ENCODE measurements at places on chromosomes 13 and 19.

DNA sequence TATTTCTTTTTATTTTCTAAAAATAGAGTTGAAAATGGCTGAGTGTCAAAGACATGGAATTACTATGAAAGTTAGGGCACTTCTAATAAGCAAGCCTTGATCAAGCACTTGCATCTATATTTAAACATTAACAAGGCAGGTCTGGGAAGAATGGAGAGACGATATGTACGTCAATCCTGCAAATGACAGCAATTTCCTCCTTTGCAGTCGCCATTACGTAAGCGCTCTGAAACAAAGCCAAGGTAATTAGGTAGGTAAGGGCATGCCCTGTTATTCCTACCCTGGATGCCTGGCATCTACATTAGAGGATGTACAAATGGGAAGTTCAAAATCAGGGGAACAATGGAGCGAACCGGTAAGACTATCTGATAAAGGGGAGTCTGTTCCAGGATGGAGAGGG is 664.0 kb upstream of the ARGLU1 start:
- DNase-seq: no peak

DNA sequence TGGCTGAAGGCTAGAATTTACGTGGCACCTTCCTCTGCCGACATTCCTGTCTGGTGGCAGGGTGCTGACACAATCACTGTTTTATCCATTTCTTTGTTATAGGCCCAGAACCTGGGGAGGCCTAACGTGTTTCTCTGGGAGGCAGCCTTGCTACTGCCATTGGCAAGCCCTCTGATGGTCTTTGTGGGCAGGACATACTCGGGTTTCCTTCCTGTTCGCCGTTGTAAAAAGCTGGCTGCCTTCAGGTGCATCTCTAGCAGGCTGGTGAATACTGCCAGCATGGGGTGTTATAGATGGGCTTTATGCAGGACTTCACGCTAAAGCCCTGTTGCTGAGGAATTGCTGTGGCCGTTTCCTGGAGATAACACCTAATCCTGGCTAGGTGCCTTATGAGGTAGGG is 28.1 kb downstream of the B3GLCT start:
- DNase-seq: no peak

GRCh38 chr19:32176591-32176990 is 168.8 kb upstream of the ZNF507 start:
- no peak for DNase-seq

DNA sequence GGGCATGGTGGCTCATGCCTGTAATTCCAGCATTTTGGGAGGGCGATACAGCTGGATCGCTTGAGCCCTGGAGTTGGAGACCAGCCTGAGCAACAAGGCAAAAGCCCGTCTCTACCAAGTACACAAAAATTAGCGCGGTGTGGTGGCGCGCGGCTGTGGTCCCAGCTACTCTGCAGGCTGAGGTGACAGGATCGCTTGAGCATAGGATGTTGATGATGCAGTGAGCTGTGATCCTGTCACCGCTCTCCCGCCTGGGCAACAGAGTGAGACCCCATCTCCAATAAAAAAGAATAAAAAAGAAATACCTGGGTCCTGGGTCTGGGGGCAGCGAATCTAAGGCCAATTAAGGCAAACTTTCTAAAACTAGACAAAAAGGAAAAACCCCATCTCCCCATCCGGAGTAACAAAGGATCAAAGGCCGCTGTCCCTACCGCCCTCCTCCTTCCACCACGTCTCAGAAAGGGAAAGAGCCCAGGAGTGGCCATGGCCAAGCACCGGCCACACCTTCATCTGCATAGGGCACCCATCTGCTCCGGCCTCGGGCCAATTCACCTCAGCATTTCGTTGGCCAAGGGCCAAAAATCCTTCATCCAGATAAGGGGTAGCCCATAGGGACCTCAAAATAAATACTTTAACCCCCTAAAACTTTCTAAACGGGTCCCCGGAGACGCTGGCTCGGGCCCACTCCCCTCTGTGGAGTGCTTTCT is 851 bp downstream of the ZNF320 start:
- no peak for DNase-seq

GRCh38 chr13:110714797-110715394 is 1.4 kb downstream of the ING1 start:
- no peak for DNase-seq

DNA sequence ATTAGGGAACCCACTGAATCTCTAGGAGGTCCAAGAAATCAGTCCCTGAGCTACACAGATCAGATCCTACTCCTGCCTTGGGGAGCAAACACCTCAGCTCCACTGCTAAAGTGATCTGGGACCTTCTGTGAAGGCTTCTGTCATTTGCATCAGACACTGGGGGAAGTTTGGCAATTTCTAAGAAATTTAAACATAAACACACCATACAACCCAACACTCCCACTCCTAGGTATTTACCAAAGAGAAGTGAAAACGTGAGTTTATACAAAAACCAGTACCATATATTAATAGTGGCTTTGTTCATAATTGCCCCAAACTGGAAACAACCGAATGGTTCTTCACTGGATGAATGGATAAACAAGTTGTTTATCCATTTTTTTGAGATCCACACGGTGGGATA is 7.3 kb upstream of the TYROBP start:
- no peak for DNase-seq

GRCh38 chr13:59631271-59631670 is 532.5 kb downstream of the DIAPH3 start:
- DNase-seq: no peak

- no peak for DNase-seq
Observed at GRCh38 chr13:108816375-108816774, 187.0 kb downstream of the MYO16 start.

DNA sequence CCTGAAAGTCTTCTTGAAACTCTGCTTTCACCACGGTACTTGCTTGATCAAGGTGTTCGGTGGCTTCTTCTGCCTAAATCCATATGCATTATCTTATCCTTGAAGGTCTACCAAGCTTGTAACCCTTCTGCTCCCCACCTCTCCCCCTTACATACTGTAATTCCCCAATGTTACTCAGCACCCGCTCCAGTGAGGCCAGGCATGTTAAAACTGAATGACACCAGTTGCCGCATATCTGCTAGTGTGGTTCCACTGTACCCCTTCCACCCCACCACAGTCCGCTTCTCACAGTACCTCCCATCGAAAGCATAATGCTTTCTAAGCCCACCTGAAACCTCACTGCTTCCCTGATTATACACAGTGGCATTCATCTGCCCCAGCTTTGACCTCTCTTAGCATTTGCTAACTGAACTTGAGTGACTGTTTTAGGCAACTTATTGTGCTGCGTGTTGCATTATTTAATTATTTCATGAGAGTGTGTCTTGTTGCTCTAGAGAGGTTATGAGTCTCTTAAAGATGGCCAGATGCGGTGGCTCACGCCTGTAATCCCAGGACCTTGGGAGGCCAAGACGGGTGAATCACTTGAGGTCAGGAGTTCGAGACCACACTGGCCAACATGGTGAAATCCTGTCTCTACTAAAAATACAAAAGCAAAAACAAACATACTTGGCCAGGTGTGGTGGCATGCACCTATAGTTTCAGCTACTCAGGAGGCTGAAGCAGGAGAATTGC is 87.6 kb upstream of the MBNL2 start:
- DNase-seq: no peak

- no peak for DNase-seq
Observed at GRCh38 chr13:60018536-60018935, 145.2 kb downstream of the DIAPH3 start.
